ENCODE measurements at places on chromosomes 5 and 9. TPM values are rescaled to one million over a fixed set of nuclear protein-coding genes. Genes with fewer than 3 reads are reported as not detected.
A peak's percentile ranks its signal among the peaks of the same experiment; 100 is the strongest.

GRCh38 chr5:72651779-72652178, 144.6 kb upstream of the ZNF366 start:
- DNase-seq, result no peak

DNA sequence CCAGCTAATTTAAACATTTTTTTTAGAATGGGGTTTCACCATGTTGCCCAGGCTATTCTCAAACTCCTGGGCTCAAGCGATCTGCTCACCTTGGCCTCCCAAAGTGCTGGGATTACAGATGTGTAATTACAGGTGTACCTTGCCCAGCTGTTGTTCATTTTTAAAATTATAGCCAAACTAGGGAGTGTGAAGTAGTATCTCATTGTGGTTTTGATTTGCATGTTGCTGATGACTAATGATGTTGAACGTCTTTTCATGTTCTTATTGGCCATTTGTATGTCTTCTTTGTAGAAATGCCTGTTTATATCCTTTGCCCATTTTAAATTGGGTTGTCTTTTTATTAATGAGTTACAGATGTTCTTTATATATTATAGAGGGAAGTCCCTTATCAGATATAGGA, 31.5 kb downstream of the EHMT1 start:
- no peak for DNase-seq

- no peak for DNase-seq
Measured at GRCh38 chr5:176765687-176766086, 44.7 kb upstream of the UNC5A start.

DNA sequence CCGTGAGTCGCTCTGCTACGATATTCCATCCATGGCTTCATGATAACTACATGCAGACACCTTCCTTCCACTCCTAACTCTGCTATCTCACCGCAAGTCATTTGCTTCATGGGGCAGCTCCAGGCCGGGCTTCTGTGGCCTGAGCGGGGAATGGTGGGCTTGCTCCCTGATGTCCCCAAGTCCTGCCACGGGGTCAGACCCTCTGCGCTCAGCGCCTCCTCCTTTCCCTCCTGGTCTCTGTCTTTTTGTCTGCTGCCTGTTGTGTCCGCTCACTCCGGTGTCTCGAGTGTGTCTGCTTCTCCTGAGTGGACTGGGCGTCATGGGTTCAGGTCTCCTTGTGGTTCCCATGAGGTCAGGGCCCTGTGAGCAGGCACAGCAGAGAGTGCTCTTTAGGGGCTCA, 139.6 kb downstream of the CACNA1B start:
- DNase-seq, result no peak

DNA sequence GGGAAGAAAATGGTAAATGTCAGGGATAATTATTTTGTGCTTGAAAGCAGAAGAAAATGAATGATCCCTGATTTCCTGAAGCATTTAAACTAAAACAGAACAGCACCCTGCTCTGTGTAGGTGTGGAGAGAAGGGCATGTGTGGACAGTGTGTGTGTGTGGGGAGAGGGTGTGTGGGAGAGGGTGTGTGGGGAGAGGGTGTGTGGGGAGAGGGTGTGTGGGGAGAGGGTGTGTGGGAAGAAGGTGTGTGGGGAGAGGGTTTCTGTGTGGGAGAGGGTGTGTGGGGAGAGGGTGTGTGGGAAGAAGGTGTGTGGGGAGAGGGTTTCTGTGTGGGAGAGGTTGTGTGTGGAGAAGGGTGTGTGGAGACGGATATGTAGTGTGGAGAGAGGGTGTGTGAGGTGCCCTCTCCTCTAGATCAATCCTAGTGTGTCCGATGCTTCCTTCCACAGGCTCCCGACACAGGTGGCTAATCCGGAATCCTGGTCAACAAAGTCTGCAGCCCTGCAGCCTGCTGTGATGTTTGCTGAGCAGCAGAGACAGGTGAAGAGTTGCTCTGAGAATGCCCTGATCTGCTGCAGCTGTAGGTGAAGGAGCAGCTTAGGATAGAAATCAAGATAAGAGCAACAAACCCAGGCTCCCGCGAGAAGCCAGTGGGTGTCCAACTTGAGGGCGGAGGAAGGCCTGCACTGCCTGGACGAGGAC, 15.5 kb downstream of the IRX4 start:
- DNase-seq, result no peak

DNA sequence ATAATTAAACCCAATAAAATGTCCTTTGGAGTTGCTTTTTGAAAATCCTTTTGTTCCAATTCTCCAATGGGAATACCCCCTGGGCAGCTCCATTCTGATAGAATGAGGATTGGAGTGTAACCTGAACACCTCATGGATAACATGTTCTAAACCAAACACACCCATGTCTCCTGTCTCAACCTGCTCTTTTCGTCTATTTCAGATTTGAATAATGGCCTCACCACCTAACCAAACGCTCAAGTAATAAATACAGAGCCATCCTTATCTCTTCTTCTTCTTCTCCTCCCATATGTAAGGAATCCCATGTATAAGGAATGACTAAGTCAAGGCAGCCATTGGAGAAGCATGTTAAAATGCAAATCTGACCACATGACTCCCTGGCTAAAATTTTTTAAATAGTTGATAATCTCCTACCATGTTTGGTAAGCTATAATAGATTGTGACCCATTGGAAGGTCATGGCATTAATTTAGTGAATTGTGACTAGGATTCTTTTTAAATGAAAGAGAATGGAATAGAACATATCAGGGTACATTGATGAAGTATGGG, 26.0 kb downstream of the ELL2 start:
- no peak for DNase-seq

GRCh38 chr9:100848726-100849125, 179.8 kb upstream of the PLPPR1 start:
- DNase-seq, result no peak

DNA sequence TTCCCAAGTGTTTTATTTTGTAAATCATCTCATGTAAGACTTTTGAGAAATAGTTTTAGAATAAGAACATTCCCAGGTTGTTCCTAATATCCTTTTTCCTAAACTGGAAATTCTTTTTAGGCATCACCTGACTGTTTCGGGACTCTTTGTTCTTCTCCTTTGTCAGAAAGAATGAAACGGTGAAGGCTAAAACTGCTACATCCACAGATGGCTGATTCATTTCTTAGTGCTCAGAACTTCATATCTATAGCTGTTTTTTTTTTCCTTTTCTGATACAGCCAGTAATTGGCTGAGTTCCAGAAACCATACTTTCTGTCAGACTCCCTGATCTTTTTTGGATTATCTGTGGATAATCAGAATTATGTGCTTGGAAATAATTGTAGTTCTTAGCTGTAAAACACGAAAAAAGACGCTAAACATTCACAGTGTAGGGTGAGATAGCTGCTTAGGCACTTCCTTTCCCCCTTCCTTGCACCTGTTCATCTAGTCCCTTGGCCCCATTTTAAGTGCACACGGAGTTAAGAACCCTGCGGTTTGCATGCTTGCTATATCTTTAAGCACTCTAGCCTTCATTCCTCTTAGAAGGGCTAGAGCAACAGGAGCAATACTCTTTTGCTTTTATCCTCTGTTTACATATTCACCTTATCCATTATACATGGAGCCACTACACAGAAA, 283.9 kb downstream of the PJA2 start:
- no peak for DNase-seq

- no peak for DNase-seq
Measured at GRCh38 chr9:89874351-89875321, 269.8 kb downstream of the GADD45G start.

DNA sequence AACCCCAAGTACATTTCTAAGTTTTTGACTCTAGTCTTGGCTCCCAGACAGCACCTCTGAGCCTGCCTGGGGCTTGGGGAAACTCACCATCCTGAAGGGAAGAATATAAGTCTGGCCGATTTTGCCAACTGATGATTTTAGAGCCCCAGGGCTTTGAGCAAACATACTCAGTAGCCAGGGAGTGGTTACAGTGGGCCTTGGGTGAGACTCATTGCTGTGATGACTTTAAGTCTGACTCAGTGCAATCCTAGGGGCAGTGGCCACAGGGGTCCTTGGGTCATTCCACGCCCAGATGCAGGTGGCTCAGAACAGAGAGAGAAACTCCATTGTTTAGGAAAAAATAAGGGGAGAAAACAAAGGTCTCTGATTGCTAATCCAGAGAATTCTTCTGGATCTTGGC, 312.0 kb upstream of the EDIL3 start:
- DNase-seq, result no peak

GRCh38 chr5:178301641-178302040, 69.0 kb upstream of the PHYKPL start:
- DNase-seq, result peak; percentile 19

- peak; percentile 74 for DNase-seq
Measured at GRCh38 chr9:34457266-34458012, 931 bp downstream of the FAM219A start.

DNA sequence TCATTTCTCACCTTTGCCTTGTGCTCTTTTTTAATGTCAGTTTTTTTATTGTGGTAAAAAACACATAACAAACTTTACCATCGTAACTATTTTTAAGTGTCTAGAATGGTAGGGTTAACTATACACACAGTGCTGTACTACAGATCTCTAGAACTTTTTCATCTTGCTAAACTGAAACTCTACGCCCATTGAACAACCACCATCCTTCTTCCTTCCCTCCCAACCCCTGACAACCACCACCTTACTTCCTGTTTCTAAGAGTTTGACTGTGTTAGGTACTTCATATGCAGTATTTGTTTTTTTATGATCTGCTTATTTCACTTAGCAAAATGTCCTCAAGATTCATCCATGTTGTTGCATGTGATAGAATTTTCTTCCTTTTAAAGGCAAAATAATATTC, 54.9 kb downstream of the PSAT1 start:
- no peak for DNase-seq

DNA sequence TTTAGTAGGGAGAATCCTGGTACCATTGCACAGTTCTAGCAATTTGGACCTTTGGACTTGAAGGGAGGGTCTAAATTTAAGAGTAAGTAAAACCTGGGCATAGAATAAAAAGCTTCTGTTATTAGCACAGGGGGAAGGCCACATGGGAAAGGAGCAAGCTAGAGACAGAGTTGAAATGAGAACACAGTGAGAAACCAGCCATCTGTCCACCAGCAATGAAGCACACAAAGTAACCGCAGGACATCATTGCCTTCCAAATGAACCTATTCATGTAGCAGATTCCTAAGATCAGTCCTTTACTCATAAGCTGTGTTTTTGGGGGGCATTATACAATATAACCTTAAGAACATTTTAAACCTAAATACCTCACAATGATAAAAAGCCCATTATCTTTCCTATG, 407.4 kb downstream of the HCN1 start:
- no peak for DNase-seq

GRCh38 chr9:127316586-127317323, 52.2 kb downstream of the GARNL3 start:
- no peak for DNase-seq

GRCh38 chr5:173808079-173808808, 79.9 kb upstream of the CPEB4 start:
- DNase-seq, result no peak

GRCh38 chr9:97660340-97660739, 26.7 kb downstream of the NCBP1 start:
- DNase-seq, result no peak

DNA sequence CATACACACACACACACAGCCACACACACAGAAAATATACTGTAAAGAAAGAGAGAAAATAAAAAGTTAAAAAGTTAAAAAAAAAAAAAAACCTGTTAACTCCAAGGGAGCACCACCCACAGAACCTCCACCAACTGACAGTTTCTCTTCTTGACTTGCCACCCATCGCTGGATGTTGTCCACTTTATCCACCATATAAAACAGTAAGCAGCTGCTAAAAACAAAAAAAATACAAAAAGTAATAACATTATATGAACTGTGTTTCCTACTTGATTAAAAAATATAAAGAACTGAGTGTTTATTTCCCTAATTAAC, 1.2 kb downstream of the PURA start:
- DNase-seq, result no peak

The PCDHB11 gene
- 12.1 TPM for total RNA-seq

The ARAP3 gene
- 6.8 TPM for total RNA-seq

The FAM169A gene
- total RNA-seq, result 77.4 TPM

The DIRAS2 gene
- 200 TPM for total RNA-seq

The TNFSF8 gene
- total RNA-seq, result not detected

The ZDHHC12 gene
- 4.3 TPM for total RNA-seq

The RNF180 gene
- total RNA-seq, result 35.9 TPM

The TMEM171 gene
- 0.83 TPM for total RNA-seq

The FGFR4 gene
- 4.1 TPM for total RNA-seq

The TLR4 gene
- 20.8 TPM for total RNA-seq

The PAPPA gene
- 0.51 TPM for total RNA-seq

The BRIX1 gene
- 15.0 TPM for total RNA-seq

The AHRR gene
- total RNA-seq, result 0.75 TPM
